ENCODE measurements at places on chromosomes 5 and 9.

DNA sequence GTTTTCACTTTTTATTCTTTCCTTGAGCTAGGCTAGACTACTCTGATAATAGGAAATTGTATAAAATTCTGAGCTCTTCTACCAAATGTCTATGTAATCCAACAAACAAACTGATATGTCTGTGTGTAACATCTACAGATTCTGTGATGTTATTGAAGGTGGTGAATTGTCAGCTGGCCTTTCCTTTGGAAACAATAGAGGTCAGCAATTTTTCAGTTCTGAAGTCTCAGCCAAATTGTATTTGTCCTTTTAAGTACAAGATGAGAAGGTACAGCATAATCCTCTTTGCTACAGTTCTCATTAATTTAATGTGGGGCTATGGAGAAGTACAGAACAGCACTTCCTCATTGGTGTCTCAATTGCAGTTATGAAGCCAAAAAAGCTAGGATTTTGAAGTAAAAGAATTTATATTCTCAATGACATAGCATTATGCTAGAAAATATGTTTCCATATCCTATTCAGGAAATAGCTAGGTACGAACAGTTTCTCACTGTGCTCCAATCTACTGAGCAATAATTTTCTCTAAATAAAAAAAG is 198.0 kb downstream of the HINT1 start:
- no peak for DNase-seq

- no peak for DNase-seq
Measured at GRCh38 chr5:54829102-54829501, 156.3 kb downstream of the ESM1 start.

GRCh38 chr5:168601972-168602371 is 22.8 kb upstream of the PANK3 start:
- no peak for DNase-seq

DNA sequence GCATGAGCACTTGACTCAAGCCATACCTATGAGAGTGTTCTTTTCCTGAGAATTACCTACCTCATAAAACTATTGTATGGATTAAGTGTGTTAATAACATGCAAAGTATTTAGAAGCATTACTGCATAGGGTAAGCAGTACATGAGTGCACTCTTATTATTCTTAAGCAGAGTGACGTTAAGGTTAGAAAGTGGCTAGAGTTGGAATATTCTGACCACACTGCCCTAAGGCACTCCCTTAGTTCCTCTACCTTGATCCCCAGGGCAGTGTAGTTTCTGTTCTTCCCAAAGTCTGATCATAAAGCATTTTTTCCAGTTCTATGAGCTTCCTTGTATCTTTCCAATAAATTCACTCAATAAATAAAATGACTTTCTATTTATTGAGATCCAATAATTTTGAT is 189.2 kb downstream of the PCSK1 start:
- DNase-seq: no peak

- DNase-seq: no peak
Measured at GRCh38 chr5:92374859-92375258, 991.7 kb upstream of the ARRDC3 start.

DNA sequence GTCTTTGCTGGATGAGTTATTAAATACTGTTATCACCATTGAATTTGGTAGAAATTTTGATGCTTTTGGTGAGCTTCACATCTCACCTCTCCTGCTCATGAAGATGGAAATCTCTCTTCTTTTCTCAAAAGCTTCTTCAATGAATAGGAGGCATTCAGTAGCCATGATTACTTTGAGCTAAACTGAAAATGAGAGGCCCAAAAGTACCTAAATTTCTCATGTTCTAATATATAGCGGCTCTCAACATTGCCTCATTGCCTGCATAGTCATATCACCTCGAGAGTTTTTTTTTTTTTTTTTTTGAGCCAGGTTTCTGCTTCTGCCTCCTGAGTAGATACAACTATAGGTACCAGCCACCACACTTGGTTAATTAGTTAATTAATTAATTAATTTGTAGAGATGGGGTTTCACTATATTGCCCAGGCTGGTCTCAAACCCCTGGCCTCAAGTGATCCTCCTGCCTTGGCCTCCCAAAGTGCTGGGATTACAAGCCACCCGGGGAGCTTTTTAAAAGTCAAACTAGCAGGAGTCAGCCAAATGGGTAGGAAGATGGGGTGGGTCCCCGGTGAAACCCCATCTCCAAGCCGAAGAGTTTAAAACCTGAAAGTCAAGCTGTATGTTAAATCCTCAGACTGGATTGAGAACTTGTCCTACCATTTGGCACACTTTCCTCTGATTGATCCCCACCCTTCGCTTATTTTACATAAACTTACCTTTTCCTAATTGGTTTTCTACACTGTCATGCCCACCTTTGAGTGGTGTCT is 169.0 kb downstream of the DOCK2 start:
- DNase-seq: no peak

GRCh38 chr9:87148331-87149104 is 201.2 kb upstream of the GAS1 start:
- no peak for DNase-seq

DNA sequence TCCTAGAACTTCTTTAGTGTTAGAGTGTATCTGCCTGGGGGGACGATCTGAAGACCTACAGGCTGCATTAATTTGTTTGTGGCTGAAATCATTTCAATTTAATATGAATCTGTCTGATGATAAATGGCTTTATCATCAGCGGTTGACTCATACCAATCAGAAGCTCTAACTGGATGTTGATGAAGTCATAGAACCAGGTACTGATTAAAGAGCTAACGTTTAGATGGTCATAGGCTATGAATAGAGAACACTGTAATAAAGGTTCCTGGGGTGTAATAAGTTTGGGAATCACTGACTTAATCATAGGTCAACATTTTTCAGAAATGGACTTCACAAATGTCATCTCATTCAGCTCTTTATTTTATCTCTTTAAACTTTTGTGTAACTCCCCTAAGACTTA is 329.9 kb downstream of the MSX2 start:
- no peak for DNase-seq

Data from activated T-cell treated with anti-CD3 and anti-CD28 coated beads, Interleukin-2, amount 50 U/mL, for 1 hour (primary cell).